Stimulated activated CD8-positive, alpha-beta memory T cell treated with anti-CD3 and anti-CD28 coated beads, Interleukin-7, amount 100 ng/mL, for 1 hour (primary cell): ENCODE measurements at places on chromosomes 2 and 18.

GRCh38 chr2:199979832-199980628 lies 24.6 kb downstream of the MAIP1 start:
- peak; percentile 82 for DNase-seq

GRCh38 chr18:63319383-63320122 lies at the start of gene BCL2:
BCL2 (minus strand) TSS chr18:63319769.
- DNase-seq, result no peak

DNA sequence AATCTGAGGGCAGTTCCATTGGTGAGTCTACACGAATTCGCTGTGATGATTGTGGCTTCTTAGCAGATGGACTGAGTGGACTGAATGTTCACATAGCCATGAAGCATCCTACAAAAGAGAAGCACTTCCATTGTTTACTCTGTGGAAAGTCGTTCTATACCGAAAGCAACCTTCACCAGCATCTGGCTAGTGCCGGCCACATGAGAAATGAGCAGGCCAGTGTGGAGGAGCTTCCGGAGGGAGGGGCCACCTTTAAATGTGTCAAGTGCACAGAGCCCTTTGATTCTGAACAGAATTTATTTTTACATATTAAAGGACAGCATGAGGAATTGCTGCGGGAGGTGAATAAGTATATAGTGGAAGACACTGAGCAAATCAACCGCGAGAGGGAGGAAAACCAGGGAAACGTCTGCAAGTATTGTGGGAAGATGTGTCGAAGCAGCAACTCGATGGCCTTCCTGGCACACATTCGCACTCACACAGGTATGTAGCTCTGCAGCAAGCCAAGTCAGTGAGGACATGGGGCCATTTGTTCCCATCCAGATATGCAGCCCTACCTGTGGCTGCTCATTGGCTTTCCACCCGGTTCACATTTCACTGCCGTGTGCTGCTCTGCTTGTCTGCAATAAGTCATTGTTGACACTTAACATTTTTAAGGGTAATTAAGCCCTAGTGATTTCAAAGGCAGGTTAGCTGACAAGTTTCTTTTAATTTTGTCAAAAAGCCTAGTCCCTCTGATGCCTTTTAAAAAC lies 37.7 kb downstream of the ZNF407 start:
- DNase-seq, result no peak

DNA sequence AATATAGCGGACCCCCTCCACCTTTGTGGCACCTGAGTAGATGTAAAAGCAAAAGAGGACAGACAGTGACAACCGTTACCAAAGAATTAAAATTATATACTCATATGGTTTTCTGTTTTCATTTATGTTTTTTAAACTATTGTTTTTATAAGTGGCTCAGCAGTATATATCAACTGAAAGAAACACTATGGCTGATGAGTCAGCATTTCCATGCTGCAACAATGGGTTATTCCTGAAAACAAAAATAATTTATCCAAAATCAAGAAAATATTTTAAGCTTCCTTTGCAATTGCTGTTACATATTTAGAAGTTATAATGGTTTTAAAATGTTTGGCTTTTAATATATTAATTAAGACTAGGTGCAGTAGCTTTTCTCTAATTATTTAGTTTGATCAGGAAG lies 17.7 kb downstream of the MRPS9 start:
- no peak for DNase-seq

GRCh38 chr18:11752116-11752911 lies 63.2 kb downstream of the GNAL start:
- DNase-seq, result no peak

GRCh38 chr2:62934517-62934916 lies 116.1 kb upstream of the OTX1 start:
- no peak for DNase-seq

DNA sequence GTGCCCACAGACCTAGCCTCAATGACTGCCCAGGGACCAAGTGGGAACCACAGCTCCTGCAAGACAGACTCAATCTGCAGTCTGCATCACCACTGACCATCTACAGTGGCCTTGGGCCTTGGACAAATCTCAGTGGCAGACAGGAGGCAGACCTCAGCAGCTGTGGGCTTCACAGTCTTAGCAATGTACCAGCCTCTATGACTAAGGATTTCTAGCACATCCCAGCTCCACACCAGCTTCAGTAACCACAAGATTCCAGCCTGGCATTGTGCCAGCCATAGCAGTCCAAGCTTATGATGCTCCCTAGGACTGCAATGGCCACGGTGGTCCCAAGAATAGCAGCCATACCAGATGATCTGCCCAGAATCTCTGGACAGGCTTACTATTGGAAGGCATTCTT lies 19.6 kb upstream of the WDR75 start:
- no peak for DNase-seq

DNA sequence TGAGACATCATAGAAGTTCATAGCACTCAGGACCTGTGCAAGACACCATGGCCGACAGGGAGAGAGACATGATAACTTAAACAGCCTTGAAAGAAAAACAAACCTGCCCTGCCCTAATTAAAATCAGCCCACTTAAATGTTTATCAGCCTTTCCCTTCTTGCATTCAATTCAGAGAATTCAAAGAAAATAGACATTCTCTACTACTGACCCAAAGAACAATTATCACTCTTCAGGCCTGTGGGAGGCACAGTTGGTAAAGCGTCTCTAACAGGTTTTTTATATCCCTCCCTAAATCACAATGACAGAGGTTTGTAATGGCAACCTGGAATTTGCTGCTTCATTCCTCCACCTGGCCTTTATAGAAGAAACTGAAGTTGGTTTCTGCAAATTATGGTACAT lies 1.7 kb downstream of the CDK15 start:
- DNase-seq, result no peak

- no peak for DNase-seq
Observed at GRCh38 chr2:161976295-161976694, 97.7 kb downstream of the DPP4 start.

DNA sequence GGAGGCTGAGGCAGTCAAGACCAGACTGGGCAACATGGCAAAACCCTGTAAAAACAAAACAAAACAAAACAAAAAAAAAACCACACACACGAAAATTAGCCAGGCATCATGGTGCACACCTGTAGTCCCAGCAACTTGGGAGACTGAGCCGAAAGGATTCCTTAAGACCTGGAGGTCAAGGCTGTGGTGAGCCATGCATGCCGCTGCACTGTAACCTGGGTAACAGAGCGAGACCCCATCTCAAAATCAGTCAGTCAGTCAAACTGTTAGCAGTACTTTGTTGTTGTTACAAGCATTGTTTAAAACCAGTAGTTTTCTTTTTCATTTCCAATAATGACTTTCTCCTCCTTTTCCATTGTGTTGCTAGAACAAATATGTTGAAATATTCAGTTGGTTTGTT lies 21.7 kb downstream of the EPB41L5 start:
- no peak for DNase-seq

GRCh38 chr2:203583701-203584100 lies 48.6 kb upstream of the RAPH1 start:
- no peak for DNase-seq

- no peak for DNase-seq
Observed at GRCh38 chr2:178223806-178224205, 29.5 kb downstream of the OSBPL6 start.

DNA sequence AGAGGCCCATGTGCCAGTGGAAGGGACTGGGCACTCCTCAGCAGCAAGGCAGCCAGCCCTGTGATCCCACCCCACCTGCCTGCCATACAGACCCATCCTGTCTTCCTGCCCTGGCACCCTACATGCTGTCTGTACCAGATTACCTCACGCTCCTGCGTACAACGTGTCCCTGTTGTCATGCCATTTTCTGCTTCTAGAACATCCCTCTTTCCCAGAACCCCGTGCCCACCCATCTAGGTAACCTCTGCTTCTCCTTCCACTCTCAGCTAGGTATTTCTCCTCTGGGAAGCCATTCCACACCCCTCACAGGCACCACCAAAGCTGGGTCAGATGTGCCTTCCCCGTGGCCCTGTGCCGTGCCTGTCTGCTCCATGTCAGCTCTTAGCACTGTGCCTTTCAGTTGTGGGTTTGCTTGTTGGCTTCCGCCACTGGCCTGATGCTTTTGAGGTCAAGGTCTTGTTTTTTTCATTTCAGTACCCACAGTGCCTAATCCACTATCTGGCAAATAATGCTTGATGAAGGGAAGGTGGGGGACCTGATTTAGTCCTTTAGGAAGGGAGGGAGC lies 71.7 kb upstream of the ALPP start:
- no peak for DNase-seq

GRCh38 chr2:217186668-217187159 lies 326.9 kb upstream of the TNP1 start:
- DNase-seq, result no peak

GRCh38 chr2:223460209-223460608 lies 142.0 kb downstream of the SCG2 start:
- DNase-seq, result no peak

- DNase-seq, result no peak
Observed at GRCh38 chr2:161990741-161991140, 83.3 kb downstream of the DPP4 start.

- DNase-seq, result no peak
Observed at GRCh38 chr18:38807915-38808314, 1242.3 kb upstream of the CELF4 start.

- no peak for DNase-seq
Observed at GRCh38 chr2:80050246-80050645, 254.3 kb downstream of the LRRTM1 start.

GRCh38 chr2:105426626-105427292 lies 27.9 kb upstream of the FHL2 start:
- no peak for DNase-seq

DNA sequence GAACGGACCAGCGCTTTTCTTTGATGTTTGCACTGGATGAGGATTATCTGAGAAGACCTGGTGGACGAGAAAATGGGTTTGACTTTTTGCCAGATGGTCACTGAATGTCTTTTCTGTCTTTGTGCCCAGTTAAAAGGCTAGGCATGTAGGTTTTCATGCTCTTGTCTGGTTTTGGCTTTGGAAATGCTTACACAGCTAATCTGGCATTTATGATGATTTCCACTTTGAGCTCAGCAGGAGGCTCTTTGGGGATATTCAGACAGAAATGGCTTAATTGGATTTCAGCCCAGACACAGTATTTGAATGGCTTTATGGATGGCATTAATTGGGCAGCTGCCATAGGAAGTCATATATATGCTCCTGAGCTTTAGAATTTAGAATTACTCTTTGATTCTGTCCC lies 59.6 kb downstream of the NCK2 start:
- DNase-seq, result no peak

DNA sequence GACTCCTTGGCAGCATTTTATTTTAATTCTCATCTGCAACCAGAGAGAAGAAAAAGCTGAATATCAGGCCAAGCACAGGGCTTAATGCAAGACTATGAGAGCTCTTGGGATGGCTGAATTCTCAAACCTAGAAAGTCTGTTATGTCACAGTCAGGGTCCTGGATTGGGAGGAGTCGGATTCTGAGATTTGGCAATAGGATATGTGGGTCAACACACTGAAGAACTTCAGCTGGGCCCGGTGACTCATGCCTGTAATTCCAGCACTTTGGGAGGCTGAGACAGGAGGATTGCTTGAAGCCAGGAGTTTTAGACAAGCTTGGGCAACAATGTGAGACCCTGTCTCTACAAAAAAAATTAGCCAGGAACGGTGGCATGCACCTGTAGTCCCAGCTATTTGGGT lies 102.4 kb downstream of the COL3A1 start:
- DNase-seq, result no peak

DNA sequence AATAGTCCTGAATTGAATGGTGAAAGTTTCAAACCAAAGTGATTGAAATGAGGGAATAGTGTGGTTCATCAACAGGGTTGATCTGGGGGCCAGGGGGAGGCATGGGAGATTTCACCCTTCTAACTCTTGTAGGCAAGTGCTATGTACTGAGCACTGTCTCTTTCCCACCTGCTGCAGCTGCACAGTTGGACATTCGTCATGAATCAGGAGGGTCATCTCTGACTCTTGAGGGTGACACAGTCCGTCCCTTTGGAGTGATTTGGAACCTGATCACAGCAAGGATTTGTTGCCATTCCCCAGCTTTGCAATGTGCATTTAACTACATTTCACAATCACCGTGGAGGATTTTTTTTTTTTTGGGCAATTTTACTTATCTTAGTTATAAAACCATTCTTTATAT lies 224.6 kb downstream of the PHLPP1 start:
- DNase-seq, result no peak

GRCh38 chr2:81363800-81364199 lies 1059.2 kb upstream of the LRRTM1 start:
- no peak for DNase-seq

DNA sequence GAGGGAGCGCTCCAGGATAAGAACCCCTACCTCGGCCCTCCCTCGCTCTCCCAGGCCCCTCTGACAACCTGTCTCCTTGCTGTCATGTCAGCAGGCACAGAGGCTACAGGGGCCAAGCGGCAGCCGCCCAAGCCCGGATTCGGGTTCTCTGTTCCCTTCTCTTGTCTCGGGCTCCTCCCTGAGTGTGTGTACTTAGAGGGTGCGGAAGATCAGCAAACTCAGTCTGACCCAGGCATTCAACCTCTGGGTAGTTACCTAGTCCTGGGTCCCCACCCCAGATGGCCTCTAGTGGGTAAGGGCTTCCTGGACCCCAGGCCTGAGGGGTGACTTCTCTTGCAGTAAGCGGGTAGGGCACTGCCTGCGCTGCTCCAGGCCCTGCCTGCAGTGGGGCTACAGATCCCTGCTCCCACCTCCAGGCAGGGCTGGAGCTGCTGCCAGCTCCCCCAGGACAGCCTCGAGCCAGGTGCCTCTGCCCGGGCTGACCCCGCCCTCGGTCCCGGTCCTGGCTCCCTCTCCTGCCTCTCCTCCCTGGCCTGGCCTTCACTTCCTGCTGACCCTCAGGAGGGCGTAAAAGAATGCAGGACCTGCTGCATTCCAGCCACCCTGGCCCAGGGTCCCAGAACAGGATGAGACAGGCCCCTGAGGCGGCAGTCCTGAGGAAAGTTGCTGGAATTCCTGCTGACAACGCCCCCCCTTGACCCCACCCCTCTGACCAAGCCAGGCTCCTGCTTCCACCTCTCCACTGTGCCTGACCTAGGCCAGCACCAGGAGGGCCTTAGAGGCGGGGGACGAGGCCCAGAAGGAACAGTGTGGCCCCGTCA lies 22.0 kb downstream of the GPC1 start:
- no peak for DNase-seq

DNA sequence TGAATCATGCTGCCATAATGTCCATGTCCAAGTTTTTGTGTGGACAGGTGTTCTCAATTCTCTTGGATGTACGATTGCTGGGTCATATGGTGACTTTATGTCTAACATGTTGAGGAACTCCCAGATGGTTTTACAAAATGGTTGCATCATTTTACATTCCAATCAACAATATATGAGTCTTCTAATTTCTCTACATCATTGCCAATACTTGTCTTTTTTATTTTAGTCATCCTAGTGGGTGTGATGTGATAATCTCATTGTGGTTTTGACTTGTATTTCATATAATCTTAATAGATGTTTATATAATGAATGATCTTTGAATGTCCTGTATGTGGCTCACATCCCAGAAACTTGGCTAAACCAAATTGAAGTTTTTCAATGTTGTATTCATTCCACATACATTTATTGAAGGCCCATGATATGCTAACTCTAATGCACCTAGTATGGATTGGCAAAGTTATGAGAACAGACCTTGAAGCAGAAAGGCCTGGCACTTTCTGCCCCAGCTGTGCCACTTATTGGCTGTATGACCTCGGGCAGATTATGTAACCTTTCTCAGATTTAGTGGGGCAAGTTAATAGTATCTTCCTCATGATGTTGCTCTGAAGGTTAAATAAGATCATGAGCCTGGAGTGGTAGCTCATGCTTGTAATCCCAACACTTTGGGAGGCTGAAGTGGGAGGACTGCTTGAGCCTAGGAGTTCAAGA lies 205.4 kb downstream of the RAB3GAP1 start:
- no peak for DNase-seq

GRCh38 chr2:222861411-222862105 lies 722 bp downstream of the ACSL3 start:
- peak; percentile 1 for DNase-seq
